AG08395 (cell line): ENCODE measurements at places on chromosomes 7 and 10.

GRCh38 chr7:33129806-33130153 is 416 bp downstream of the BBS9 start:
- DNase-seq = no peak

- DNase-seq = peak; percentile 68
Observed at GRCh38 chr10:123154711-123155505, 706 bp downstream of the BUB3 start.

DNA sequence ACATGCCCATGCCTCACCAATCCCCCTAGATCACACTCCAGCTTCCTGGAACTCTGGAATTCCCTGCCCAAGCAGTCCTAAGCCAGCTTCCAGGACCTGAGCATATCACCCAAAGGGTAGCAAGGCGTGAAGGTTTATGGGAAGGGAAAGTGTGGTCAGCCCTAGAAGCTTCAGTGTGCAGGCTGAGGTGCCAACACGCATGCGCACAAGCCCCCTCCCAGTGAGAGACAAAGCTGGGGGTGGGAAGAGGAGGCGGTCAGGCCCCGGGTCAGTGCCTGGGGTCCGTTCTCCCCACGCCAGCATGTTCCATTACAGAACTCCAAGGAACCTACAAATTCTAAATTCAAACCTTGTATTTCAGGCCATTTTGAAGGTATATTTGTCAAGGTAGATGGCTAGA is 103.6 kb upstream of the C7orf33 start:
- no peak for DNase-seq

DNA sequence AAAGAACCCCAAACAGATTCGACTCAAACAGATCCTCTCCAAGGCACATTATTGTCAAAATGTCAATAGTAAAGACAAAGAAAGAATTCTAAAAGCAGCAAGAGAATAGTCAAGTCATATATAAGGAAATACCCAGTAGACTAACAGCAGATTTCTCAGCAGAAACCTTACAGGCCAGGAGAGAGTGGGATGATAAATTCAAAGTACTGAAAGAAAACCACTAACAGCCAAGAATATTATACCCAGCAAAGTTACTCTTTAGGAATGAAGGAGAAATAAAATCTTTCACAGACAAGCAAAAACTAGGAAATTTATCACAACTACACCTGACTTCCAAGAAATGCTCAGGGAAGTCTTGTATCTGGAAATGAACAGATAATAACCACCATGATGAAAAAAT is 38.2 kb downstream of the ANXA8 start:
- DNase-seq = no peak

GRCh38 chr7:2763597-2763996 is 75.6 kb downstream of the AMZ1 start:
- DNase-seq = no peak

DNA sequence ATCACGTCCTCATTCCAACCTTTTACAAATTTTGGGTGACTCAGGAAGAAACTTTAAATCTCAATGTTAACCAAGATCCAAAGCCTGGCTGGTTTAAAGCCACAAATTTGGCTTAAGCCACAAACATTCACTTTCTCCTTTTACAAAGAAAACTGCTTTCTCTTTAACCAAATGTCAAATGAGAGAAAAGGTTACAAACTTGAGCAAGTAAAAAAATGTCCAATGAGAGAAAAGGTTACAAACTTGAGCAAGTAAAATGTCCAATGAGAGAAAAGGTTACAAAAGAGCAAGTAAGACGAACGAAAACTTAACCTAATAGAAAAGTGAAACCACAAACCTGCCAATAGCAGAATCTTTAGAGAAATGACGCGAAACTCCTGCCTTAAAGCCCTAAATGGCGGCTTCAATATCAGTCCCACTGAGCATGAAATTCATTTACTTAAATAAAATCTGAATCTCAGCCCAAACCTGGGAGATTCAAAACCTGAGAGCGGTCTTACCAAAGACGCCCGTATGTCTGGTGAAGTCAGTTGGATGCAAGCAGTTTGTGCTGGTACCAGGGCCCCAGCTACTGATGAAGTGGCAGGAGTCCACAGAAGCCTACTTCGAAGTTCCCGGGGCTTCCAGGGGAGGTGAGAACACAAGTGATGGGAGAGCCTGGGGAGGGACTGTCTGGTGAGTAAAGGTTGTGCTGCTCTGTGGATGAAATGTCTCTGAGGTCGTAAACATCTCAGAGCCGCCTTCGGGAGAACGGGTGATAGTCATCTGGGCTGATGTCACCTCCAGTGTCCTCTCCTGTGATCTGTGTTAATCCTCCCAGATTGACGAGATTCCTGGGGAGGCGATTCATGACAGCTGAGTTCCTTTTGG is 74.6 kb downstream of the PAXIP1 start:
- DNase-seq = peak; percentile 93

DNA sequence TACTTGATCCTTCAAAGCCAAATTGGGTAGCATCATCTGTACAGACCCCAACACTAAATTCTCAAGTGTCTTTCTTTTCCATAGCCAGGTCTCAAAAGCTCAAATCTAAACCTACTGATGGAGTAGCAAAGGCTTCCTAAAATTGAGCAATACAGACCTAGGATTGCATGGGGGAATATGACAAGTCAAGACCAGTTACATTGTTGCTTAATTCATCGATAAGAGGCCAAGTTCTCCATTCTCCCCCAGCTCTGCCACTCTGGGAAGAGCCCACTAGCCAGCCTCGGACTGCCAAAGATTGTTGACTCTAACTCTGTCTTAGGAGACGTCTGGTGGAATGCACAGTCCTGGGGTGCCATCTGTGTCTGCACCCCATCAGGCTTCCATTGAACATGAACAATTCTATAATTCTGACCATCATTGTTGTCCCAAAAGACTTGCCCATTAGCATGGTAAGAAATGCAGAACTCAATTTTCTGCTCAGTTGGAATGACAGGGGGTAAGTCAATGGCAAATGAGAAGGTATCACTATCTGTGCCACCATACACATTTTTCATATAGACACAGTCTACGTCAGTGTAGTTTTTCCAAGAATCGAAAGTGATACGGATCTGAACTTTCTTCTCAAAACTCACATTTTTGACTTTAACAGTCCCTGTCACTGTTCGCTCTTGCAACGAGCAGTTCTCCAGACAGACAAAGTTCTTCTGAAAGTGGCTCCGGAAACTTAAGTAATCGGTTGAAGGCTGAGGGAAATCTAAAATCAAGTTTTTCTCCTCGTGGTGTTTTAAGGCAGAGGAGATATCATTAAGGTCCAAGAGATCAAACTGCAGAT is 2.9 kb downstream of the PPP1R3C start:
- DNase-seq = no peak

DNA sequence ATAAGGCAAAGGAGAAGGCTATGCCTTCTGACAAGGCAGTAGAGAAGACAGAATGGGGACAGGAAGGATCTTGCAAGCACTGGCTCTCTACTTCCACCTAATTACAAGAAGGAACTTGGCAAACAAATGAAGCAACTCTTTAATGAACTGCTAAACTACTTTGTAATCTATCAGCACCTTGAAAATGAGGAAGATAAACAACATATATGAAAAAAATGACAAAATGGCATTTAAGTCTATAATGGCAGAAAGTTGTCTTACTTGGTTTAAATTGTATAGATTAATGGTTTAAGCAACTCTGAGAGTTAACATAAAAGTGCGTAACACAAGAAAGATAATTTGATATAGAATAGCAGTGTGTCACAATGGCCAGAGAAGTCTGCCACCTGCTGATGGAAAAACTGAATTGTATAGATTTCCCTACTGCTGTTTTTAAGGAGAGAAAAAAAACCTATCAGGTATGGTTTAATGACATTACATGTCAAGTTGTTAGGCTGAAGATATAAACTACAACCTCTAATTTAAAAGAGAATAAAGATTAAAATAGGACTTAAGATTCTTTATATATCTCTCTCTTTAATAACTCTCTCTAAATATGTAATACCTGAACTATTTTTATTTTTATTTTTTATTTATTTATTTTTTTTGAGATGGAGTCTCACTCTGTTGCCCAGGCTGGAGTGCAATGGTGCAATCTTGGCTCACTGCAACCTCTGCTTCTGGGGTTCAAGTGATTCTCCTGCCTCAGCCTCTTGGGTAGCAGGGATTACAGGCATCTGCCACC is 11.8 kb downstream of the NT5C3A start:
- DNase-seq = peak; percentile 34

DNA sequence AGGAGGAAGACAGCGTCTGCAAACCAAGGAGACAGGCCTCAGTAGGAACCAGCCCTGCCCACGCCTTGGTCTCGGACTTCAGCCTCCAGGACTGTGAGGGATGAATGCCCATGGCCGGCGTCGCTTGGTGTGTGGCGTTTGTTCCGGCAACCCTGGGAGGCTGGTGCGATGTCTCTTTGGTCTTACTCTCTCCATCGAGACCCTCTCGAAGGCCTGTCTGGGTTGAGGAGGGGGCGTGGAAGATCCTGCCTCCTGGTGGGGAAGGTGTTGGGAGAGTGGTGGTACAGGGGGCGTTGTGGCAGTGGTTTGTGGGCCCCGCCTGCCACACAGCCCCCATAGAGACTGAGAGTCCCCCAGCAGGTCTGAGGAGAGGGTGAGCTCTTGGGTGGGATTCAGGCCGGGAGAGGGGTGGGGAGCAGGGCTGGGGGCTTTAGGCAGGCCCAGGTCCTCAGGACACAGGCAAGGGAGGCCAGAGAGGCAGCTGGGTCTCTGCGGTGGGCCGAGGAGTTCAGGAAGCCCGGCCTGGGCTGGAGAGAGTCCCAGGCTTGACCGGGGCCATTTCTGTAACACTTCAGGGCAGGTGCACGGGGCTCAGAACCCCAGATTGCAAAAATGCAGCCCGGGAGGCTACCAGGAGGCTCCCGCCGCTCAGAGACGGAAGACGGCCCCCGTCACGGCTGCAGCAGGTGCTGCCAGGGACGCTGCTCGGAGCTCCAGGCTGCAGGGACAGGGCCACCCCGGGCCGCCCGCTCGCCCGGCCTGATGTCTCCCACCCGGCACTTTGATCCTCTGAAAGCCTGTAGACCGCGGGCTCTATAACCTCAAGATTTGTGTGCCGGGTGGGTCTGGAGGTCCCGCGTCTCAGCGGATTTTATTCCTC is 33.8 kb upstream of the PSMG3 start:
- DNase-seq = no peak

DNA sequence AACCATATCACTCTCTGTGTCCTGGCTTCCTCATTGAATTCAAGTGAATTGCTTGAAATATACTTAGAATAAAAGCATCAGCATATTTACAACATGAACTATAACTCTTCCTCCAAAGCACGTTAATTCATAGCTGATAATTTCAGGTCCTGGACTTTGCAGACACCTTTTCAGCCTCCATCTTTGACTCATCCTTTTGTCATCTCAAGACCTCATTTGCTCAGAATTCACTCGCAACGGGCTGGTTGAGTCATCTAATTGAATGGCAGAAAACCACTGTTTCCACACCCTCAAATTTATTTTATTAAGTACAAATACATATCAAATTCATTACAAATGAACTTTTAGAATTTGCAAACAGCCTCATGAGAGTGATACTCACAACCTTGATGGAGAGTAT is 545.7 kb downstream of the GATA3 start:
- no peak for DNase-seq

DNA sequence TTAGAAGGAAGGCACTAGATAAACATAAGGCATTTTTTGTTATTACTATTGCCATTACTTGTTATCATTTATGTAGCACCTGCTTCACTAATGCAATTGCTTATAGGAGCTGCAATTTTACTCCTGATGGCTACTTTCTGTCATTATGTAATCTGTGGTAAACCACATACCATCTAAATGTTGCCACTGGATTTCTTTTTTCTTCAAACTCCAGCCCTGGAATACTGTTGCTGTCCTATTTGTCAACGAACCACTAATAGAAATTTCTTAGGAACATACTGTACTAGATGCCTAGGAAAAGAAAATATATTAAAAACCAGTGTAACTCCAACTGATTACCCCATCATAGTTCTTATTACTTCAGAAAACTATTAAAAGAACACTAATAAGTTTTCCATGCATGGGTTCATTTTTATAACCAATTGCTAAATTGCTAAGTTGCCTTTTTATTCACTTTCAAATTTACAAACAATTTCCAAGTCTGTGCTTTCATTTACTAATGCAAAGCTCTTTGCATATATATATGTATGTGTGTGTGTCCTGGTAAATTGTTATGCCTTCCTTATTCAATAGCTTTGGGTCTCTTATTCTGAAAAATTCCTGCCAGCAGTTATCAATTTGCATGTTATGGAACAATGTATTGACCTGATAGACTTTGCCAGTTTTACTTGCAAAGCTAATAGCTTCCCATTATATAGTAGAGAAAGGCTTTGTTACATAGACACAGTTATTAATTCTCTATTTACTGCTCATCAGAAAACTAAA is 287.4 kb downstream of the EXOC4 start:
- DNase-seq = no peak

GRCh38 chr10:86959737-86960002 is 1.3 kb downstream of the SNCG start:
- no peak for DNase-seq

- DNase-seq = no peak
Observed at GRCh38 chr7:133290676-133291333, 37.9 kb downstream of the EXOC4 start.

DNA sequence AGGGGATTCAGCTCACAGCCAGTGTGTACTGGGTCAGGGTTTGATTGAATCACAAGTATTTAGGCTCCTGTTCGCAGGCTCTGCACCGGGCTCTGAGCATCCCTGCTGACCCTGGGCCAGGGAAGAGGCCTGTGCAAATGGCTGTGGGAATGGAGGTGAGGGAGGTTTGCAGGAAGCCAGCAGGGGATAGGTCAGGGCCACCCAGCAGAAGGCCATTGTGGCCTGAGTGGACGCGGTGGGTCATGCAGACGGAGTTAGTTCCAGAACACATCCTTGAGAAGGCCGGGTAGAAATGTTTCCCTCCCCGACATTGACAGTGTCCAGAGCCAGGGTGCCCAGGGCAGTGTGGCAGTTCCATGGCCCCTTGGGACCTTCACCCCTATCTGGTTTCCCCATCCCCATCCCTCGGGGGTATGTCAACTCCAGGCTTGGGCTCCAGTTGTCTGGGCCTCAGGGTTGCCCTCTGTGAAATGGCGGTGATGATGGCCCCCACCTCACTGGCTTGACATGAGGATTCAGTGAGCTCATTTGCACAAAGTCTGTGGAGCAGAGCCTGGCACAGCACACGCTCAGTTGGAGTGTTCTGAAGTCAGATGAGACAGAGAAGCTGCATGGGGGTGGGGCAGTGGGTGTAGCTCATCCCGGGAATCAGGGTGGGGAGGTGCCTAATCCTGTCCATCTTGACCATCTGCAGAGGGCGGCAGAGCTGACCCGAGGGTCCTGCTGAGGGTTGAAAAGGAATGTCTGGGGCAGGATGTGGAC is 107.6 kb downstream of the ADCY1 start:
- no peak for DNase-seq

GRCh38 chr10:88185830-88186229 is 322.4 kb downstream of the PTEN start:
- DNase-seq = no peak

GRCh38 chr10:75283671-75284470 is 48.1 kb upstream of the COMTD1 start:
- DNase-seq = peak; percentile 86

DNA sequence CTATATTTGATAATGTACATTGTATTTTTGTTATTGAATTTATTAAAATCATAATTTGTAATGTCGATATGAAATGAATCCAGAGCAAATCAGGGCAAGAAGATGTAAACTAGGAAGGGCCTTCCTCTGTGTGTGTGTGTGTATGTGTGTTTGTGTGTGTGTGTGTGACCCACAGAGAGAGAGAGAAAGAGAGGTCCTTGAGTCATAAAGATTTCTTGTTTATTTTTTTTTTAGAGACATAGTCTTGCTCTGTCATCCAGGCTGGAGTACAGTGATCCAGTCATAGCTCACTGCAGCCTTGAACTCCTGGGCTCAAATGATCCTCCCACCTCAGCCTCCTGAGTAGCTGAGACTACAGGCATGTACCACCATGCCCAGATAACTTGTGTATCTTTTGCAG is 50.7 kb downstream of the INPP5F start:
- DNase-seq = no peak
